ENCODE measurements at places on chromosomes 7 and 10.
A peak's percentile ranks its signal among the peaks of the same experiment; 100 is the strongest.

DNA sequence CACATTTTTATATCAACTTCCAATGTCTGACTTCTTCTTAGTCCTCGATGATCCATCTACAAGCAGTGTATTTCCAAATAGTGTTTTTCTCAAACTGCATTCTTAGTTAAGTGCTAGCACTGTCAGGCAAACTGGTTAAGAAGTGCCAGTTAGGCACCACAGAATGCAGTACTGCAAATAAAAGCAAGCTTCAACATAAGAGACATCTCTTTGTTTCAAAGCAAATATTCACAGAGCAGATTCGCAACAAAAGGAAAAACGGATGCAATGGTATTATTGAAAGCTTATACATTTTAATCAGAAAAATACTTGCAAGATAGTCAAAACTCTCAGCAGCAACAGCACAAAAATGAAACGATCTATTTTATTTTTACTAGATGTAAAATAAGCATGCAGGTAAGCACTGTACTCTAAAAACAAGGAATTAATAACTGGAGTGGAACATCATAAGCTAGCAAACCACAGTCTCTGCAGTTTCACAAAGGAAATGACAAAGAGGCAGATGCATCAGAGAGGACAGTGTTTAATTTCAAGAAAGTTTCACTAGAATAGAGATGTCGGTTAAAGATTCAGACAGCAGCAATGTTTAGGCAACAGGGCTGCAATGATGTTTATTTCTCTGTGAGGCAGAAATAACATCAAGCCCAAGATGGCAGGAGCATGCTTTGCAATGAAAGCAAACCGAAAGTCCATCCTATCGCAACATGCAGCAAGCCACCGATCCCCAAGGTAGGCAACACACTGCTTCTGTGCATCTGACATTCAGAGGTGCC lies 82.0 kb downstream of the FGFR2 start:
- DNase-seq: no peak

DNA sequence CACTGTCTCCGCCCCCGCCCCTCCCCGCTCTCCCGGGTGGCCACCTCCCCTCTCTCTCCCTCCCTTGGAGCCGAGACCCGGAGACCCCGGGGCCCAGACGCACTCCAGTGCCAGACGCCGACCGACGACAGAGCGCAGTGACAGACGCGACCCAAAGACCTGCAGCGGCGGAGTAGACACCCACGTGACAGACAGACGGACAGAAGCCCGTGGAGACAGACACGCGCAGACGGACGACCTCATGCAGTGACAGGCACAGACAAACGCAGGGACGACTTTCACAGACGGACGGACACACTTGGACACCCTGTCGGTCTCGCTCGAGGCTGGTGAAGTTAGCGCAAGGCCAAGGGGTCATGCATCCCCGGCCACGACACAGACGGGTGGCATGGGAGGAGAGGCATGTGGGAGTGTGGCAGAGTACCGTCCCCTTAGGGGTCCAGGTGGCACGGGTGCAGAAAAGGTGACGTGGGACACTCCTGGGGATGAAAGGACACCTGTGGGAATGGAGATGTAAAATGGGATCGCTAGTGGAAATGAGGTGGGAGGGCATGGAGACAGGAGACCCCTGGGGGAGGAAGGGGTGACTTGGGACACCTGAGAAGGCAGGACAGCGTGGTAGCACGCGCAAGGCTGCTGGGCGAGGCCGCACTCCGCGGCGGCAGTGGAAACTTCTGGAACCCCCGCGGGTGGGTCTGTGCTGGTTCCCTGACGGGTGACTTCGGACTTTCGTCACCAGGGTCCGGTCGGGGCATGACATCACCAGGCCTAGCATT lies 456 bp upstream of the ACHE start:
- DNase-seq: no peak

GRCh38 chr10:70777063-70777875 lies 7.9 kb downstream of the TBATA start:
- DNase-seq: no peak

- no peak for DNase-seq
Measured at GRCh38 chr7:159227433-159227832, 82.8 kb upstream of the VIPR2 start.

- peak; percentile 38 for DNase-seq
Measured at GRCh38 chr7:132270517-132270916, 305.8 kb downstream of the PLXNA4 start.

DNA sequence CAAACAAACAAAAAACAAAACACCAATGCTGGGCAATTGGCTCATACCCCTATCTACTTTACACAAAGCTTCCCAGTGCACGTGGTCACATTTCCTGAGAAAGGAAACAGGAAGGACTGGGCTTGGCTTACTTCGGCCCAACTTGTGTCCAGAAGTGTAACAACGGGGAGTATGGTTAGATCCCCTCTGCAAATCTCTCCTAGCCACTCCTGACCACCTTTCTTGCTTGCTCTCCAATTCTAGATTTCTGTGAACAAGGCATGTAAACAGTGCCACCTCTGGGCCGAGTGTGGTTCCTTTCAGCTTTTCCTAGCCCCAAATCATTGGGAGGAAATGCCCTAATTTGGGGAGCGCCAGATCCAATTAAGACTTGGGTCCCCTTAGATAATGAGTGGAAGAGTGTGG lies 21.0 kb upstream of the FRAT2 start:
- DNase-seq: peak; percentile 40

DNA sequence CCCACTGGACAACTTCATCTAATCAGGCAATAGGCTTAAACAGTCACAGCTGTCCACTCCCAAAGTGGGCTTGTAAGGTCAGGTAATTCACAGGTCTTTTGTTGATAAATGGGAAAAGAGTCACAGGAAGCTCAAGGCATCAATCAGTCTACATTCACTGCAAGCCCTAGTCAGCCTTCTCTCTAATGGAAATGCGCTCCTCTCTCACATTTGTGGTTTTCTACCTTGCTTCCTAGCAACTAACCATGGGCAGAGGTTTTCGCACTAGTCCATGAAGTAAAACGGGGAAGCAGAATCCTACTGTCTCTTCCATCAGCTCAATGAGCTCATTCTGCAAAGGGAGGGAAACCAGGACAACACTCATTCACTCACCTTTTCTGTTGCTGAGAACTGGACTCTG lies 53.5 kb upstream of the APBB1IP start:
- no peak for DNase-seq

DNA sequence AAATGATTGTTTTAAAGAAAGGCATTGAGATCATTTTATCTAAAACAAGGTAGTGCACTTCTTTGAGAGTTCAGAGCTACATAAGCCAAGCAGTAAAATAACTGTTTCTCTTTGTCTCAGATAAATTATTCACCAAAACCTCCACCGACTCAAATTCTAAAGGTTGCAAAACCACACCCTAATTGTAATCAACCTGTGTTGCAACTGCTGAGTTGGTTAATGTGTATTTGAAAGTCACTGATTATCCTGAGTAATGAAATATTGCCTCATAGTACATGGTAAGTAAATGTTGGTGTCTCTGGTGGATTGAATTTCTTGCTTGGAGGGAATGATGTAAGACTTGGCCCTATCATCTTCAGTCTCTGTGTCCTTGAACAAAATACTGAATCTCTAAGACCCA lies 35.9 kb upstream of the CYP2C9 start:
- no peak for DNase-seq
